Globus pallidus (tissue), 1 donor: ENCODE measurements at places on chromosomes 12 and 14.

- DNase-seq = peak; percentile 12
These were observed 7.5 kb downstream of the HIP1R start for GRCh38 chr12:122842505-122843405.

GRCh38 chr12:89783359-89784060 lies 74.9 kb upstream of the ATP2B1 start:
- DNase-seq = no peak

GRCh38 chr14:76376878-76377734 lies 1.2 kb downstream of the ESRRB start:
- DNase-seq = no peak

DNA sequence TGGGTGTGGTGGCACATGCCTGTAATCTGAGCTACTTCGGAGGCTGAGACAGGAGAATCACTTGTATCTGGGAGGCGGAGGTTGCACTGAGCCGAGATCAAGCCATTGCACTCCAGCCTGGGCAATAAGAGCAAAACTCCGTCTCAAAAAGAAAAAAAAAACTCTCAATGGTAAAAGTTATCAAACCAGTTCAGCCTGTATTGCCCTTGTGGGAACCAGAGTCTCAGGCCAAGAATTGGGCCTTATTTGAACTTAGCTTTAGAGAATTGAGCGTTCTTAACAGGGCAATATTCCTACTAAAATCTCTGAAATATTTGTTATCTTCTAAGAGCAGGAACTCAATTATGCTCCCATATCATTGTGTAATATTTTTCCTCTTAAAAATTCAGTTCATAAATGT lies 7.7 kb upstream of the MDM2 start:
- no peak for DNase-seq

- no peak for DNase-seq
These were observed 66.7 kb downstream of the RESF1 start for GRCh38 chr12:32025906-32026305.

GRCh38 chr12:117494833-117495655 lies 133.6 kb upstream of the NOS1 start:
- DNase-seq = no peak

DNA sequence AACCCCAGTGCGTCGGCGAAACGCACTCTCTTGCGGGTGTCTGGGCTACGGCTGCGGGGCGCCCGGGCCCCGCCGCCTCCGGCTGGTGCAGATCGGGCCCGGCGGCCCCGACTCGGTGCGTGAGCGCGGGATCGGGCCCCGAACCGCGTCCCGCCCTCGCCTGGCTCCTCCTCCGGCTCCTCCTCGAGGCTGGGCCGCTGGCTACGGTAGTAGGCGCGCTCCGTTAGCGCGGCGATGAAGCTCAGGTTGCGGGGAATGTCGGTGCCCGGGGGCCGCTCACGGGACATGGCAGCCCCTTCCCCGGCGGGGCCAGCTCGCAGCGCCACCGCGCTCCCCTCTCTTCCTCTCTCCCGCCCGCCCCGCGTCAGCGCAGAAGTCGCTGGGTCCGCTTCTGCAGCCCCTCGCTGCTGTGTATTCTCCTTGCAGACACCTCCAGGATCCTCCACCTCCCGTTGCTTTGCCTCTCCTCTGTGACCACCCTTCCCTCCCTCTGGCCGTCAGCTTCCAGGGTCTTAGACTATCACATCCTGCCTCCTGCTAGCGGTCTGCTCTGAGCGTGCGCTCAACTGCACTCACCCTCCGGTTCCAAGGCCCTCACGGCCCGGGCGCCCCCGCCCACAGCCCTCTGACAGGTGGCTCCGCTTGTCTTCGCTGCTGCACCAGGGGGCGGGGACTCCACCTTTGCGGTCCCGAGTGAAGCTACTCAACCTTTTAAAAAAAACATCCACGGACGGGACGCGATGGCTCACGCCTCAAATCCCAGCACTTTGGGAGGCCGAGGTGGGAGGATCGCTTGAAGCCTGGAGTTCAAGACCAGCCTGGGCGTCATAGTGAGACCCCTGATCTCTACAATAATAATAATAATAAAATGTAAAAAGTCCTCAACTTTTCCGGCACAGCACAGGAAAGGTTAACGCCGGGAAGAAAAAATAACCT lies at the start of gene PPP1R3E:
PPP1R3E (minus strand) TSS at position 570 of the 936 bp plus-strand sequence; CDS start at position 287, 283 bp downstream.
- DNase-seq = peak; percentile 61

- DNase-seq = no peak
These were observed 21.1 kb upstream of the KRT8 start for GRCh38 chr12:52925717-52926595.

- DNase-seq = no peak
These were observed 50.8 kb upstream of the AP4S1 start for GRCh38 chr14:30974628-30975027.

DNA sequence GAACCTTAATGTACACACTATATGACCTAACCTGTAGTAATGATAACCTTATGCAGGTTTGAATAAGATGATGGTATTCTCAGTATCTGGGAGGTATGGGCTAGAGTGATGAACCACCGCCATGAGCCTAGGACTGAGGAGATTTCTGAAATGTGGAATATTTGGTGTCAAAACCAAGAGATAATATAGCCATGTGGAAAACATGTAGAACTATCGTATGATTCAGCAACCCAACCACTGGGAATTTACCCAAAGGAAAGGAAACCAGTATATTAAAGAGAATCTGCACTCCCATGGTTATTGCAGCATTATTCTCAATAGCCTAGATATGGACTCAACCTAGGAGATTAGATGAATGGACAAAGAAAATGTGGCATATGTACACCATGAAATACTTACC lies 271.7 kb upstream of the BTG1 start:
- no peak for DNase-seq

DNA sequence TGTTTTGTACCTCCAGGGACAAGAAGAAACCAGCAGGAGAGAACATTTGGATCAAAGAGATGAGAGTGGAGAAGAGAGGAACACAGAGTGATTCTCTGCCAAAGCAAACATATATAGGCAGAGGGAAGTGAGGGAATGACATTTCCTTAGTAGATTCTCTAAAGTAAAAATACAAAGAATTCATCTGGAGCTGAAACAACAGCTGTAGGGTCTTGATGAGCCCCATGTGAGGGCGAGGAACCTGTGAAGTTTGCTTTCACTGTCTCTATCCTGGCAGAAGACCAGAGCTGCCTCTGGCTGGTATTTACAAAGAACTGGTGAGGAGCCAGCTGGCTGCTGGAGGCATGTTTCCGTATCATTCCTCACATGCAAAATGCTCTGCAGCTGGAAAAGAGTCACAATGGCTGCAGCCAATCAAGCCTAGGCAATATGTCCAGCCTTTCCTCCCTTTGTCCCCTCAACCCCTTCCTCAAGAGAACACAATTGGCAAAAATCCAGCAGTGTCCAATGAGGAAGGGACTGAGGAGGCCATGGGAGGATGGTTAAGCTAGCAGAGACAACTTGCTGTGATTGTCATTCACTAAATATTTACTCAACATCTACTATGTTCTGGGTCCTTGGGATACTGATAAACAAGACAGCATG lies 122.5 kb downstream of the PHLDA1 start:
- DNase-seq = peak; percentile 11

- DNase-seq = no peak
These were observed 63.0 kb upstream of the HMGA2 start for GRCh38 chr12:65761301-65761700.

- no peak for DNase-seq
These were observed 80.8 kb downstream of the DACT1 start for GRCh38 chr14:58718226-58719205.

GRCh38 chr14:94689218-94689984 lies 77.2 kb downstream of the SERPINA3 start:
- peak; percentile 41 for DNase-seq

GRCh38 chr14:104299993-104300761 lies 161.8 kb downstream of the KIF26A start:
- no peak for DNase-seq

GRCh38 chr12:37546901-37547475 lies 769.6 kb upstream of the ALG10B start:
- DNase-seq = no peak

DNA sequence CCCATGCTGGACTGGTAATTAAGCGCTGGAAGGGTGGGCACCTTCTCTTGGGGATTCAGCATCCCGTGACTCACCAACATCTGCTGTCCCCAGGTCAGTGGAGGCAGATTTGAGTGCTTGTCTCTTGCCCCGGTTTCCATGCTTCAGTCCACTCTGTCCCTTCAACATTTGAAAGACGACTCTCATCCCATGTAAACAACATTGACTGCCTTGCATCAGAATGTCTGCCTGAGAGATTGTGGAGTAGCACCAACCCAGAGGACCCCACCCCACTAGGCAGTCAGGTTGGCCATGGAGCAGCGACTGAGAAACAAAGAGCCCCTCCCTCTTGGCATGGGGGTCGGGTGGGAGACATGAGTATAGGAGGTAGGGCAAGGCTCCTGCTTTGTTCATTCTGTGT lies 4.9 kb upstream of the STAC3 start:
- no peak for DNase-seq

DNA sequence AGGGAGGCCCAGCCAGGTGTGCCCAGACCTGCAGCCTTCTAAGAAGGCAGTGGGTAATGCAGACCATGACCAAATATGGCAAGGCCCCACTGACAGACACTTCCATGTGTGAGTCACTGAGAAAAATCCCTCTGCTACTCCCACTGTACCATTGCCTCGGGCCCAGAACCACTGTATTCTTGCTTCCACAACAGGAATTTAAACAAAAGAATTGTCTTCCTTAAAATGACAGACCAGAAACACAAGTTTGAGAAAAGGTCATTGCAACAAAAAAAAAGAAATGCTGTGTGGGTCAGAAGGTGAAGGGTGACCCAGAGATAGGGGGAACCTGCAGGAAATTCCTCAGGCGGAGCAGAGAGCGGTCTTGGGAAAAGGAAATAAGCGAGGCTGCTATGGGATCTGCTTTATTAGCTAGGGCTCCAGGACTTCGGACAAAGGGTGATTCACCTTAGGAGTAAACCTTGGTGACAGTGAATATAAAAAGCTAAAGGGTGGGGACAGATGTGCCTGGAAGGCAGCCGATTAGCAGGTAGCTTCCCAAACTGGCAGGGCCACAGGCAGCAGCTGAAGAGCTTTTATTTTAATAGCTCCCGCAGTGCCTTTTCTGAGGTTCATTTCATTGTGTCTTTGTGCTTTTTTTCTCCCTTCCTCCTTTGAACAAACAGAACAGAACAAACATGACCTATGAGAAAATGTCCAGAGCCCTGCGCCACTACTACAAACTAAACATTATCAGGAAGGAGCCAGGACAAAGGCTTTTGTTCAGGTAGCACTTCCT lies 185.3 kb upstream of the BCL2L14 start:
- no peak for DNase-seq

GRCh38 chr14:36113341-36113740 lies 63.2 kb downstream of the PTCSC3 start:
- no peak for DNase-seq

- DNase-seq = peak; percentile 94
These were observed 23.3 kb downstream of the DMAC2L start for GRCh38 chr14:50335389-50335788.

DNA sequence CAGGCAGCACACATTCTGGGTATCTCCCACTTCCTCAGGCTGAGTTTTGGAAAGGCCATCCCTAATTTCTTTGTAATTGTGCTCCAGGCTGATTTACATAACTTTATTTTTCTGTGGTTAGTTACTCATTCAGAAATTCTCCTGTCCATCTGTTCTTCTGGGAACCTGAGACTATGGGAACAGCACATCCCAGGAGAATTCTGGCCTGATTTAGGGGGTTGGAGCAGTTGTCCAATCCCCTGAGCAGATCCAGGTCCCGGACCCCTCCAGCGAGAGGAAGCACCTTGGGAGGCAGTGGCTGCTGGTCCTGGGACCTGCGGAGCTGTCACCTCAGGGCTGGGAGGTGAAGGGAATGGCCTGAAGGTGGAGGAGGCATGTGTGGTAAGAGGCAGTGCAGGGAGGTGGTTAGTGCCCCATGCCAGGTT lies 40.4 kb downstream of the TSPAN9 start:
- DNase-seq = no peak

GRCh38 chr14:94110552-94111181 lies at the start of gene IFI27:
Gene IFI27, plus strand, starts transcription at chr14:94110736.
- no peak for DNase-seq

DNA sequence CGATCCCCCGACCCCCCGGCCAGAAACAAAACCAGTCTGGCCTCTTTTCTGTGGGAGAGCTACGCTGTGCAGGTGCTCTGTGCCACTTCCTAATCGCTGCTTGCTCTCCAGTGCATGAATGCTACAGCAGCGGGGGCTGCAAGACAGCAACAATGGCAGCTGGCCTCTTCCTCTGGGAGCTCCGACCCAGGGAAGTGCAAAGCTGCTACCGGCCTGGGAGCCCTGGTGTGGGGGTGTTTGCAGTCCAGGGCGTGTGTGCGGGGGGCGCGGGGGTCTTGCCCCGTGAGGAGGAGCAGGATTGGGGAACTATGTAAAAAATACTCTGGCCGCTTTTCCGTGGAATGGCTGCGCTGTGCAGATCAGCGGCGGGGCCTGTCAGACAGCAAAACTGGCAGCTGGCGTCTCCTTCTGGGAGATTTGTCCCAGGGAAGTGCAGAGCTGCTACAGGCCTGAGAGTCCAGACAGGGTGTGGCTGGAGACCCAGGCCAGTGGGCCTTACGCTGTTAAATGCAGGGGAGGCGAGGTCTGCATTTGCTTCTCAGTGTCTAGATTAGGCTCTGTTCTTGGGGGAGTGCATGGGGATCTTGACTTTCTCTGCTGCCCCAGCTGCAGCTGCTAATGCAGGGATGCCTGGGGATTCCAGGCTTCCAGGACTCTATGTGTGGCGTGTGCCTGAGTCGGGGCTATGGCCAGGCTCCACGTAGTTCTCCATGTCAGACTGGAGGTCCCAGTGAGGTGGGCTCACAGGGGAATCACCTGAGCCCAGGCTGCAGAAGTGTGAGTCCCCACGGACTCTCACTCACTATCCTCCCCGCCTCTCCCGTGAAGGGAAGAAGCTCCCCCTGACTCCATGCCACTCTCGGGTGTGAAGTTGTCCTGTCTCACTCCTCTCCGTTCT lies 344.5 kb downstream of the AEBP2 start:
- DNase-seq = no peak

DNA sequence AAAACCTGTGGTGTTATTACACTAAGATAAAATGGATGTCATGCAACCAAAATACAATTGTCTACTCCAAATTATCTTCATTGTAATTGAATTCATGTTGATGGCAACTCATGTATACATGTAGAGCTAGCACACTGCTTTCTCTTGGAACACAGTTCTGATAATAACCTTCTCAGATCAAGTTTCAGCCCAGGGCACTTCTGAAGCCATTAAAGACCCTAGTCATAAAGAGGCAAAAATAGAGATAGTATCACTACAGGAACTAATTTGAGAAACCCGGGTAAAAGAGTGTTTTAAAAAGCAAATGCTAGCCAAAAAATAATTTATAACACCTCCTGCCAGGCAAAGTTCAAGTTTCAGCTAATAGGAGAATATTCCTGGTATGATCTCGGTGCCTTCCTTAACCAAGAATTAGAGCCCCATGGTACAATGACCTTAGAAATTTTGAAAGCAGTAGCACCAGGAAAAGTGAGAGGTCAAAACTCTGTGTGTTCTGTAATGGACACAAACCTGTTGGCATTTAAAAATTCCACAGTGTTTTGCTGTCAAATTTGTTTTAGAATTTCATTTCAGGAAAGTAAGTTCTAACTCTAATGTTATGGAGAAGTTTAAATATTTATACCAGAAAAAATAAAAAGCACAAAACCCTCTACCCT lies 105.0 kb upstream of the FRMD6 start:
- DNase-seq = no peak

GRCh38 chr14:39562175-39562574 lies 129.9 kb upstream of the FBXO33 start:
- DNase-seq = no peak

GRCh38 chr12:110920324-110920910 lies at the start of gene MYL2:
Gene MYL2, minus strand, starts transcription at chr12:110920579. Its CDS starts 50 bp downstream, at chr12:110920529.
- no peak for DNase-seq

- no peak for DNase-seq
These were observed 66.0 kb upstream of the ACTN1 start for GRCh38 chr14:69044965-69045555.
